ENCODE measurements at places on chromosomes 2 and 18. TPM values are rescaled to one million over a fixed set of nuclear protein-coding genes. Genes with fewer than 3 reads are reported as not detected.

Gene IL36A
- not detected for total RNA-seq

Gene PDE11A
- not detected for total RNA-seq

GRCh38 chr2:146734821-146735190 is 1110.0 kb upstream of the ACVR2A start:
- no peaks in the 10 kb centered on the region for H3K27me3 ChIP-seq
- H3K4me3 ChIP-seq, result no peak overlapping the region
- no peak for DNase-seq
- H3K27ac ChIP-seq, result no peak overlapping the region
- no peaks in the 10 kb centered on the region for H3K36me3 ChIP-seq

DNA sequence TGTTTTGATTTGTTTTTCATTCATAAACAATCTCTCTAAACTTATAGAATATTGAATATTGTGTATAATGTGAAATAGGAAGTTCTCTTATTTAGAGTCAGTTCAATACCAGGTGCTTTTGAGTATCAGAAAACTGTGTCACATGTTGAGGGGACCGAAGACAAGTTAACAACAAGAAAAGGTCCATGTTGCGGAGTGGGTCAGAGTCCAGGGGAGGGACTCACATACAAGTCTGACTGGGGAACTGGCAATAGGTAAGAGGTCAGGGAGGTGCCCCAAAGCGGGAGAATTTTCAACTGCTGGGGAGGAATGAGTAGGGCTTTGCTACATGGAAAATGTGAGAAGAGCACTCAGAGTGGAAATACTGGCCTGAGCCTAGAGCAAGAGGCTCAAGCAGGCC is 19.8 kb upstream of the BCL11A start:
- H3K4me3 ChIP-seq, result no peak overlapping the region
- H3K4me1 ChIP-seq, result peaks cover 4% of the 10 kb centered on the region
- no peak for DNase-seq
- no peak overlapping the region for H3K27ac ChIP-seq
- H3K36me3 ChIP-seq, result no peaks in the 10 kb centered on the region

DNA sequence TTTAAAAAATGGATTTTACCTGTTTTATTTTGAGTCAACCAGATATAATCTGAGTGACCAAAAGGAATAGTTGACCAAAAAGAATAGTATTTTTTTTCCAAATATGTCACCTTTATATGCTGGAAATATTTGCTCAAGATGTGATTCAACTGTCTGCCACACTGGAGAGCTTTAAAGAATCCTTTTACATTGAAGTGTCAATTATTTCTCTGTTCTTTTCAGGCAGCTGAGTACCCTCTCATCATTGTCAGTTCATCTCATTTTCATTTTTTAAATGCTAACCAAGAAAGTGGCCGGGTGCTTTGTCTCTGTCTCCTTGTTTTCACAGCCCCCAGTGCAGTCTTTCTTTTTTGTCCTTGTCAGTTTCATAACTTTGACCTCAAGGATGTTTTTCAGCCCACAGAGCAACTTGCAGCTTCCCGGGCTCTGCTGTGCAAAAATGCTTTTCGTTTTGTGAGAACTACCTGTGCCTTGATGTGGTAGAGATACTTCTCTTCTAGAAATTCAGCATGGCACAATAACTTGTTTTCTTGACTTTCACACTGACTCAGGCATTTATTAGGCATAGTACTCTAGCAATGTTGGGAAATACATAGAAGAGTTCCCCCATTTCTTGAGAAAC is 23.4 kb upstream of the CERS6 start:
- peaks cover 1% of the 10 kb centered on the region for H3K36me3 ChIP-seq
- no peak overlapping the region for H3K4me3 ChIP-seq
- peak overlapping the region; percentile 41 for H3K27ac ChIP-seq
- peaks cover 16% of the 10 kb centered on the region for H3K4me1 ChIP-seq
